ENCODE measurements at places on chromosomes 7 and 10.
A peak's percentile ranks its signal among the peaks of the same experiment; 100 is the strongest.

DNA sequence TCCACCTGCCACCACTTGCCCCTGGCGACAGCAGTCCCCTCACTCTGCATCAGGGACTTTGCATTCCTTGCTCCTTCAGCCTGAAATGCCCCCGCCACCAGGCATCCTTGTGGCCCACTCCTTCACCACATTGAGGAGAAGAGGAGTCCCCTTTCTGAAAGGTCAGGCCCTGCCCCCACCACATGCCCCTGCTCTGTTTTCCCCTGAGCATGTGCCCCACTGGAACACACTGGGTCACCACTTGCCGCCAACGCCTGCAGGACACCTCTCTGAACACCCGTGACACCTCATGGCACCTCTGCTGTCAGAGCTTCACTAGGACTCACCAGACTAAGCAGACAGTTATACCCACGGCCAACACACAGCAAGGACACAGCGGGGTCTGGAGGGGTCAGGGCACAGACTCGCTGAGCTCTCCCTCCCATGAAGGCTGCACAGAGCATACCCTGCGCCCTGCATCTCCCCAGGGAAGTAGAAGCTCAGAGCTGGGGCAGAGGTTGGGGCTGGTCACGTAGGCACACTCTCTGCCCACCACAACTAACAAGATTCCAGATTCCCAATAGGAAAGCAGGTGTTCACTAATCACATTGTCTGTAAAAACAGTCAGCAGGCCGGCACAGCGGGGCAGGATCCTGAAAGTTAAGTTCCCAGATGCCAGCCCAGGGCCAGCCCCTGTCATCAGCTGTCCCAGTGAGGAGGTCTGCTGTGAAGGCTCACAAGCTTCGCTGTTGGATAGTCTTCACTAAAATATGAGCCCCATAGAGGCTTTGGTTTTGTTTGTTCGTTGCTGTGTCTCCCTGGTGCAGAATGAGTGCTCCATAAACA lies 5.8 kb upstream of the AOC1 start:
- DNase-seq, result no peak

DNA sequence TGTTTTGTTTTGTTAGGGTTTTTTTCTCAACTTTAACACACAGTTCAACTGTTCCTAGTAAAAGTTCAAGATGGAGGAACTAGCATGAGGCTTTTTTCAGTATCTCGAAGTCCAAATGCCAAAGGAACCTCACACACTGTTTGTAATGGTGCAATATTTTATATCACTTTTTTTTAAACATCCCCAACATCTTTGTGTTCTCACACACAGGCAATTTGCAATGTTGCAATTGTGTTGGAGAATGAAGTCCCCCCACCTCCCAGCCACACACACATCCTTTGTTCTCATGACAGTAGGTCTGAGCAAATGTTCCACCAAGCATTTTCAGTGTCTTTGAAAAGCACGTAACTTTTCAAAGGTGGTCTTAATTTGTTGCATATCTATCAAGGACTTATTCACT lies 120.9 kb downstream of the TWIST1 start:
- no peak for DNase-seq

DNA sequence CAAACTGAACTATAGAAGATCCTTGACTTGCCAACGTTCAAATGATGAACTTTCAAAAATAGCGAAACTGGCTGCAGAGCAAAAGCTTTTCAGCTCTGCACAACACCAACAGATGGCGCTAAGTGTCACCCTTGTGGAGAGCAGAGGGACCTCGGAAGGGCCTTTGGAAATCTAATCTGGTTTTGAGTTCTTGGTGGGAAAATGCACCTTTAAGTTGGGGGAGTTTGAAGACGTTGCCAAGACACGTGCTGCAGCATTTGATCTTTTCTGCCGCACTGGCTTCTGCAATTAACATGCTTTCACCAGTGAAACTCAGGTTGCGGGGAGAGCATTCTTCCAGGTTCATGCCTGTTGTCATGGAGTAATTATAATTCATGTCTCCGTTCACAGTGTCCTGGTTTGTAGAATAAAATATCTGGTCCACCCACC lies 26.3 kb upstream of the WDR11 start:
- peak; percentile 37 for DNase-seq

DNA sequence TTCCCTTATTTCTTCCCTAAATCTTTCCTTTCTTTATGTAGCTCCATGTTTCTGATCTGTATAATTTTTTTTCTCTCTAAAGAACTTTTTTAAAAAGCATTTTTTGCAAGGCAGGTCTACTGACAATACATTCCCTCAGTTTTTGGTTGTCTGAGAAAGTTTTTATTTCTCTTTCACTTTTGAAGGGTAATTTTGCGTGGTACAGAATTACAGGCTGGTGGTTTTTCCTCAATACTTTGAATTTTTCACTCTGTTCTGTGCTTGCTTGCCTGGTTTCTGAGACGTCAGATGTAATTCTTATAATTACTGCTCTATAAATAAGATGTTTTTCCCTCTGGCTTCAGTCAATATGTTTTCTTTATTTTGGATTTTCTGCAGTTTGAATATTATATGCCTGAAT lies 205.4 kb upstream of the VSTM2A start:
- no peak for DNase-seq

GRCh38 chr10:123512901-123513775 lies 153.0 kb upstream of the GPR26 start:
- no peak for DNase-seq

- no peak for DNase-seq
These were observed 21.8 kb downstream of the UNCX start for GRCh38 chr7:1254281-1255079.

- no peak for DNase-seq
These were observed 84.4 kb downstream of the DNAJC1 start for GRCh38 chr10:21919117-21919516.

GRCh38 chr10:131902211-131902610 lies 1.4 kb downstream of the PPP2R2D start:
- DNase-seq, result no peak

GRCh38 chr7:65846008-65846570 lies 26.8 kb upstream of the VKORC1L1 start:
- no peak for DNase-seq

DNA sequence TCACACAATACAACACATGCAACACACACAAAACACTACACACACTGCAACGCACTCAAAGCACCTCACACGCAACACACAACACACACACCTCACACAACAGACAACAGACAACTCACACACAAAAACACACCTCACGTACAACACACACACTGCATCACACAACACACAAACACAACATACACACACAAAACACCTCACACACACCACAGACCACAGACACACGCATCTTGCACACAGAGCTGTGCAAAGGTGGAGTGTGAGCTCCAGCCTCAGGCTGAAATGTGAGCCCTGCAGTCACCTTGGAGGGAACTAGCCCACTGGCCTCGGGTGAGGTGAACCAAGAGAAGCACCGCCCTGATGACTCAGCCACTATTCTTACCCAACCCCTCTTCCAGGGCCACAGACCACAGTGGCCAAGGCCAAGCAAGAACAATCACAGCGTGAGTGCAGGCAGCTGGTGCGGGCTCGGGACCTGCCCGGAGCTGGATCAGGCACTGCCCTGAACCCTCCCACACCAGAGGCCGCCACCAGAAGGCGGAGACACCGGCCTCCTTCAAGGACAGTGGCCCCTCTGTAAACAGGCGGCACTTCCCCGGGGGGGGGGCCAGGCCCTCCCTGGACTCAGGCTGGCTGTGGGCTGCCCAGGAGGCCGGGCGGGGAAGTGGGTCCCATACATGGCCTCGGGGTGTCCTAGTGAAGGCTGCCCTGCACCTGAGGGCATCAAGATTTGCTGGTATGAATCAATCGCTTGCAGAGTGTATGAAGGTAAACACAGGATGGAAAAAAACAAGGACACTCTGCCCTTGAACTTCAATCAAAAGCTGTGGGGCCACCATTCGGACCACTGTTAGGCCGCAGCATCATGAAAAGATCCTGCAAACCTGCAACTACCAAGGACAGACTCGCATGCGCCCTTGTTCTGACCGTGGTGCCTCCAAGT lies 106.7 kb downstream of the TNS3 start:
- peak; percentile 86 for DNase-seq

- DNase-seq, result no peak
These were observed 193.4 kb downstream of the HPSE2 start for GRCh38 chr10:99042051-99042771.

- DNase-seq, result peak; percentile 2
These were observed 342.6 kb upstream of the ZMIZ1 start for GRCh38 chr10:78726171-78726570.

- no peak for DNase-seq
These were observed 11.7 kb downstream of the MGAM2 start for GRCh38 chr7:142123184-142123583.

DNA sequence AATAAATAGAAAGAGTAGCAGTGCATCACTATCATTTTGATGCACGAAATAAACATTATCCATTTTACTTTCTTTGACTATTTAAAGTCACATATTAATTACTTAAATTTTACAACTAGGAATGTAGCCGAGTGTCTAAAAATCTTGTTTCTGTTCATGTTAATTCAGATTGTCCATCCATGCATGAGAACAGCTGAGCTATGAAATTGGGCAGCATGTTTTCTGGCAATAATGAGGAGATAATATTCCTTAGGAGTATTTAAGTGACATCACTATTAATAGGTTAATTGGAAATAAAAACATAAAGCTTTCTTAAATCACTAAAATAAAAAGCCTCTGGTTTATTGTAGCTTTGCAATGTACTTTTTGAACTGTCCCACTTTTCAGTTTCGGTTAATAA lies 293.8 kb downstream of the PHTF2 start:
- no peak for DNase-seq

DNA sequence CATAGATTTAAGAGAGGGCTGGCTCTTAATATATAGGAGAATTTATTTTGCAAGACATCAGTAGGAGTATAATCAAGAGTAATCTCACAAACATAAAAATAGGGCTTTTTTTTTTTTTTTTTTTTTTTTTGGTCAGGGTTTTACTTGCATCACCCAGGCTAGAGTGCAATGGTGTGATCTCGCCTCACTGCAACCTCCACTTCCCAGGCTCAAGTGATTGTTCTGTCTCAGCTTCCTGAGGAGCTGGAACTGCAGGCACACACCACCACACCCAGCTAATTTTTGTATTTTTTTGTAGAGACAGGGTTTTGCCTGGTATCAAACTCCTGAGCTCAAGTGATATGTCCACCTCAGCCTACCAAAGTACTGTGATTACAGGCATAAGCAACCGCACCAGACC lies 535.3 kb downstream of the CCSER2 start:
- DNase-seq, result no peak

GRCh38 chr7:142789441-142789840 lies 18.7 kb downstream of the PRSS2 start:
- DNase-seq, result no peak

DNA sequence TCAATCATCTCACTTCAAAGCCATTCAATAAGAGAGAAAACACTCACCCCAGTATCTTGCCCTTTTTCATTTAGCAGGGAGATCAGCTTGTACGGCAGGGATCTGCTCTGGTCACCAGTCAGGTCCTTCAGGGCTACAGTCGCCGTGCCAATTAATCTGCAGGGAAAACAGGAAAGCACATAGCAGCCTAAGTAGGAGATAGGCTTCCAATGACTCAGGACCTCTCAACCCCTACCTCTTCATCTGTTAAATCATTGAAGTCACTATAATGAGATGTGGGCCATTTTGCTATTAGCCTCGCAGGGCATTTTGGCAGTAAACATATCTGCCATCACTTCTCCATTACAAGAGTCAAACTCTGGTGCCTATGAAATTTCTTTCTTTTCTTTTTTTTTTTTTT lies 50.8 kb downstream of the MYOF start:
- DNase-seq, result no peak

GRCh38 chr10:8193546-8193945 lies 139.1 kb downstream of the GATA3 start:
- no peak for DNase-seq

DNA sequence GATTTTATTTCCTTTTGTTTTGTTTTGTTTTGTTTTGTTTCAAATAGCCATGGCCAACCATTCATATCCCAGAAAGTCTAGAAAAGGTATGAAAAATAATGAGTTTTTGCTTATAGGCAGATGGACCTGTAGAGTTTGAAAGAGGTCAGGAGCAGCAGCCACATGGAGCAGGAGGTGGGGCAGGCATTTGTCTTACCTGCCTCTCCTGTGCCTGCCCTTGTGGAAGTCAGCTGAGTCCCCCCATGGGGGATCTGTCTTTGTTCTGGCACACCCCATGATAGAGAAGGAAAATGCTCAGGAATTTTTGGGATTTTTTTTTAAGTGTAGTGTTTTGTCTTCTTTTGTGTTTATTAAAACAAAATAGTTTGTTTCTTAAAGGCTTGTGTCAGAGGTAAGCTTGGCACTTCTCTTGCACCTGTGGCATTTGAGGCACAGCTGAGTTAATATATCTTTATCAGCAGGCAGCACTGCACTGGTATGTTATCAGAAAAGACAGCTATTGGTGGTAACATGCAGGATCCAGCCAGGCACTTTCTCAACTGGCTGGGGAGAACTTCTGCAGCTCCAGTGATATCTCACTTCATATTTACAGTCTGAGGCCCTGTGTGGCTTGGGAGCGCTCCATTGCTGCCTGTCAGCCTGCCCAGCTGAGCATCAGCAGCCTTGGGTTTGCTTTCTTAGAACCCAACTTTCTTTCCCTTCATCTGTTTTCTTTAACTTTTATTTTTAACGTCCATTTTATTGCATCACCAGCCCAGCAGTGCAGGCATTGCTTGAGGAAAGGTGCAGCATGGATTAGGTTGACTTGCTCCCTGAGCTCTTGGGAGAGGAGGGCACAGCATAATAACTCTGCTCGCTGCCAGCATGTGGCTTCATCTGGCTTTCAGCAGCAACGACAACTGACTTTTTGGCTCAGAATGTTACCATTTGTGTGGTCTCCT lies 44.4 kb downstream of the LRRC4 start:
- DNase-seq, result peak; percentile 42

DNA sequence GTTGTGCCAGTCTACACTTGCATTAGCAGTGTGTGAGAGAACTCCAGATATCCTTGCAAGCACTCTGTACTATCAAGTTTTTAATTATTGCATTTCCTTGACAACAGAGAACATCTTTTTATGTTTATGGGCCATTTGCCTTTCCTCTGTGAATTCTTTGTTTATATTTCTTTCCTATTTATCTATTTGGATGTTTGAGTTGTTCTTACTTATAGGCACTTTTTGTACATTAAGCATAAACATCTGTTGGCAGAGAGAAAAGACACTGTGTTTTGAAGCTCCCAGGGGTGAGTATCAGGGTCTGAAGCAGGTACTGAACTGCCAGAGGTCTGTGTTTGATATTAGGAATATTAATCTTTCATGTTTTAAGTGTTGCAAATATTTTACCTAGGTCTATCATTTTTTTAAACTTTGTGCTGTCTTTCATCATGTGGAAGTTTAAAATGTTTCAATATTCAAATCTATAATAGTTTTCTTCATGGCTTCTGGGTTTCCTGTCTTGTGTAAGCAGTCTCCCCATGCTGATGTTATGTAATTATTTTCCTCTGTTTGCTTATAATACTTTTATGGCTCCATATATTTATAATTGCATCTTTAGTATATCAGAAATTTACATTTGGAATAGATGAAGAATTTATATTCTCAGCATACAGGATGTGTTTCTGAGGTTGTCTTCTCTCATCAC lies 17.7 kb upstream of the PDCD4 start:
- DNase-seq, result no peak

- no peak for DNase-seq
These were observed 44.0 kb upstream of the ZMIZ1 start for GRCh38 chr10:79024720-79025198.
